CD4-positive, alpha-beta T cell treated with Interleukin-6 at 100 ng/mL for 8 hours (primary cell): ENCODE measurements at places on chromosomes 13 and 19.

- DNase-seq: no peak
Measured at GRCh38 chr13:62287764-62288163, 872.1 kb upstream of the PCDH20 start.

GRCh38 chr19:24049537-24049936 lies 37.5 kb upstream of the ZNF254 start:
- no peak for DNase-seq

- no peak for DNase-seq
Measured at GRCh38 chr13:112127564-112128330, 60.8 kb downstream of the SOX1 start.

DNA sequence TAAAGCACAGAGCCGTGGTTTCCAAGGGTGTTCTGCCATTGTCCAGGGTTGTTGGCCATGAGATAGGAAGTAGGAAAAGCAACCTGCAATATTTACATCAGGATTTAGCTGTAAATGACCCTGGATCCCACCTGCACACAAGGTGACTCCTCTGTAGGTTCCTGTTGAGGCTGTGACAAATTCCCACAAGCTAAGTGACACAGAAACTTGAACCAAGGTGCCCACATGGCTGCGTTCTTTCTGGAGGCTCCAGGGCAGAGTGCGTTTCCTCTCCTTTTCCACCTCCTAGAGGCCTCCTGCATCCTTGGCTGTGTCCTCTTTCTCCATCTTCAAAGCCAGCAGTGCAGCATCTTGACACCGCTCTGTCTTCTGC lies 11.9 kb downstream of the CEACAM21 start:
- no peak for DNase-seq

- DNase-seq: no peak
Measured at GRCh38 chr19:58548859-58549663, 5.2 kb downstream of the TRIM28 start.

- no peak for DNase-seq
Measured at GRCh38 chr13:105118426-105118985, 1417.0 kb downstream of the EFNB2 start.

DNA sequence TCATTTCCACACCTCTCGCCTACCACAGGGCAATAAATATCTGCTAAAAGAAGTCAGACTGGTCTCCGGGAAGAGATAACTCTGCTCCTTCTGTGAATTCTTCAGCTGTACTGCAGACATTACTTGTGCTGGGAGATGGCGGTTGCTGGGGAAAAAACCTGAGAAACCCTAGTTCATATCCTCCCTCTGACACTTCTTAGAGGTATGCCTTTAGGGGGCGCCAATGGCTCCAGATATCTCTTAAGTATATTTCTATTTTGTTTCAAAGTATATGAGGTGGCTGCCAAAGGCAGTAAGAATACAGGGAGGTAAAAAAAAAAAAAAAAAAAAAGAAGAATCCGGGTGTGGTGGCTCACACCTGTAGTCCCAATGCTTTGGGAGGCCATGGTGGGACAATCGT lies 175.2 kb downstream of the PAN3 start:
- no peak for DNase-seq

DNA sequence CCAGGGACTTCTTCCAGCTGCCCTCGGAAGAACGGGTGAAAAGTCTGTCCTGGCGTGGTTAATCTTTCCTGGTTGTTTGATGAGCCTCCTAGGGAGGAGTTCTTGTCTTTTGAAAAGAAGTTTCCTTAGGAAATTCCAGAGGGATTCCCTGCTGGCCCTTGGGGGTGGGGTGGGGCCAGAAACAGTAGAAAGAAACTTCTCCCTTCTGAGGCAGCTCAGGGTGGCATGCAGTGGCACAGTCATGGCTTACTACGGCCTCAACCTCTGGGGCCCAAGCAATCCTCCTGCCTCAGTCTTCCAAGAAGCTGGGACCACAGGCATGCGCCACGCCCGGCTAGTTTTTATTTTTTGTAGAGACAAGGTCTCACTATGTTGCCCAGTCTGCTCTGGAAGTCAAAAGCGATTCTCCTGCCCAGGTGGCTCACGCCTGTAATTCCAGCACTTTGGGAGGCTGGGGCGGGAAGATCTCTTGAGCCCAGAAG lies 1.5 kb downstream of the ZNF101 start:
- no peak for DNase-seq

GRCh38 chr13:44448373-44448772 lies 74.7 kb downstream of the SERP2 start:
- DNase-seq: no peak

GRCh38 chr13:69107436-69107835 lies 1000.2 kb upstream of the ATXN8OS start:
- no peak for DNase-seq

DNA sequence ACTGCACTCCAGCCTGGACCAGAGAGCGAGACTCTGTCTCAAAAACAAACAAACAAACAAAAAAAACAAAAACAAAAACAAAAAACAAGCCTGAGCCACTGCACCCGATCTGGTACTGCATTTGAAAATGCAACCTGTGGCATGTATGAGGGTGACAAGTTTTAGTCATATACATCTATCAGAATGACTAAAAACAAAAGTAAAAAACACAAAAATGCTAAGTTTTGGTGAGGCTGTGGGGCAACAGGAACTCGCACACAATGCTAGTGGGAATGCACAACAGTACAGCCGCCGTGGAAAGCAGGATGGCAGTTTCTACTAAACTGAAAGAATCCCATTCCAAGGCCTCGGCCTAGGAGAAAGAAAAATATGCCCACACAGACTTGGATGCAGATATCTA lies 7.8 kb downstream of the EBPL start:
- no peak for DNase-seq

GRCh38 chr13:71811344-71811743 lies 55.7 kb downstream of the DACH1 start:
- no peak for DNase-seq

- no peak for DNase-seq
Measured at GRCh38 chr13:21675095-21675991, 4.5 kb downstream of the FGF9 start.

GRCh38 chr19:50537769-50538230 lies 24.1 kb upstream of the ASPDH start:
- peak; percentile 30 for DNase-seq

- DNase-seq: no peak
Measured at GRCh38 chr13:93146584-93147297, 79.9 kb upstream of the GPC6 start.

GRCh38 chr19:48508729-48509411 lies 2.8 kb downstream of the LMTK3 start:
- DNase-seq: no peak

DNA sequence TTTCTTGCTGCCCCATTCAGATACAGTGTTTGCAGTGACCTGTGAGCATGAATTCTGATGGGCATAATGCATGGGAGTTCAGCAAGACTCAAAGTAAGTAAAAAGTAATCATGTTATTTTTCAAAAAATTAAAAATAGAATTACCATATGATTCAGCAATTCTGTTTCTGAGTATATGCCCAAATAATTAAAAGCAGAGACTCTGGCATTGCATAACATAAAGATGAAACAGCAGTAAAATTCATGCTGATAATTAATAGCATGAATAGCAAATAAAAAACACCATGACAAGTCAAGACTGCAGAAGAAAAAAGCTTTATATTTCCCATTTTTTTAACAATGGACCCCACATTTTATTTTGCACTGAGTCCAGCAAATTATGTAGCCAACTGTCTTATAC lies 21.3 kb downstream of the RNF6 start:
- DNase-seq: no peak

GRCh38 chr19:3516675-3517207 lies 10.6 kb downstream of the FZR1 start:
- DNase-seq: peak; percentile 56

DNA sequence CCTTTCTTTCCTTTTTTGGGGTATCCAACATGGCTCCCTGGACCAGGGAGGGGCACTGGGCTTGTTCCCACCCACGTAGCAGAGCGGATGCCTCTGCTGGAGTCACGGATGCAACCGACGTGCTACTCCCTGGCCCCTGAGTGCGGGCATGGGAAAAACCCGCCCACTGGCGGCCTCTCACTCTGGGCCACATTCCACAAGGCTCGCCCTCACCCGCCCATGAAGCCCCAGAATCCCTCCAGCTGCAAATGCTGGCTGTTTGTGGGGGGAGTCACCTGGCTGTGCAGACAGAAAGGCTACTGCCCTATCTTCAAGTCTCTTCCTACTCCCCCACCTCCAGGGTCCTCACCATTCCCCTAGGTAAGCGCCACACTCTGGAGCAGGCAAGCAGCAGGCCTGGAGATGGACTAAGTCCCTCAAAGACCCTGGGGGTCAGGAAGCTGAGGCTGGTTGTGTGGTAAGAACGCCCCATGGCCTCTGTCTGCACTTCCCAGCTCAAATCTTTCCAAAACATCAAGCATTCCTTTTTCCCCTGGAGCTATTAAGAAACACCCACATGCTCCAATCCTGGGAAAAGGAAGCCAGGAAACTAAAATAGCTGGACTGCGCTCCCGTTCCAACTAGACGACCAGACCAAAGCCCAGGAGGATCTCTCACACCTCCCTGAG lies 17.9 kb upstream of the EPHX3 start:
- no peak for DNase-seq

- DNase-seq: no peak
Measured at GRCh38 chr13:53127373-53127772, 98.8 kb downstream of the OLFM4 start.

DNA sequence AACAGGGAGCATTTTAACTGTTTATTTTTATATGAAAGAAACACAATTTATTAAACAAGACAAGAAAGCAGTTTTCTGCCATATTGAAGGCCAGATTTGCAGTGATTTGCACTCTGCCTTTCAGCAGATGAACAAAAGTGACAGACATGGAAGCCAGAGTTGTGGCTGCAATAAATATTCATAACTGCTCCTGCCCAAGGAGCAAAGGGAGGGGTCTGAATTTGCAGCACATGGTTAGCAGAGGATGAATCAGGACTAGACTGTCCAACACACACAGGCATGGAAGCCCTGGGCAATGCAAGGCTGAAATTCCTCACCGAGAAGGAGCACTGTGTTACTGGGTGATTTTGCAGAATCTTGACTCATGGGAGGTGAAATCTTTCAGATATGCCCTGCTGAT lies 418.2 kb downstream of the DCT start:
- DNase-seq: no peak

- peak; percentile 4 for DNase-seq
Measured at GRCh38 chr19:10979951-10980381, 19.1 kb downstream of the SMARCA4 start.

GRCh38 chr19:16266586-16266942 lies 58.1 kb upstream of the KLF2 start:
- peak; percentile 65 for DNase-seq

DNA sequence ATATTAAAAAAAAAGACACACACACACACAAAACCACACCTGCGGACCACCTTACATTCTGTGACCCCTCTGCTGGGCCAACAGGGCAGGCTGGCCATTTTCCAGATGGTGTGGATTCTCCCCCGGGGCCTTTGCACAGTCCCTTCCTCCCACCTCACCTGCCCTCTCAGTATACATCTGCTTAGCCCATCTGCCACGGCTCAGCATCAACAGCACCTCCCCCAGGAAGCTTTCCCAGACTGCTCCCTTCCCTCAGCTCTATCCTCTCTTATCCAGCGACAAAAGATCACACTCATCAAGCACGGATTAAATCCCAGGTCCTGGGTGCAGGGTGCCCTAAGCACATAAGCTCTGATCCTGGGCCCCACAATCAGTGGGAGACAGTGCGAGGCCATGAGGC lies 4.5 kb downstream of the ZNF787 start:
- no peak for DNase-seq

DNA sequence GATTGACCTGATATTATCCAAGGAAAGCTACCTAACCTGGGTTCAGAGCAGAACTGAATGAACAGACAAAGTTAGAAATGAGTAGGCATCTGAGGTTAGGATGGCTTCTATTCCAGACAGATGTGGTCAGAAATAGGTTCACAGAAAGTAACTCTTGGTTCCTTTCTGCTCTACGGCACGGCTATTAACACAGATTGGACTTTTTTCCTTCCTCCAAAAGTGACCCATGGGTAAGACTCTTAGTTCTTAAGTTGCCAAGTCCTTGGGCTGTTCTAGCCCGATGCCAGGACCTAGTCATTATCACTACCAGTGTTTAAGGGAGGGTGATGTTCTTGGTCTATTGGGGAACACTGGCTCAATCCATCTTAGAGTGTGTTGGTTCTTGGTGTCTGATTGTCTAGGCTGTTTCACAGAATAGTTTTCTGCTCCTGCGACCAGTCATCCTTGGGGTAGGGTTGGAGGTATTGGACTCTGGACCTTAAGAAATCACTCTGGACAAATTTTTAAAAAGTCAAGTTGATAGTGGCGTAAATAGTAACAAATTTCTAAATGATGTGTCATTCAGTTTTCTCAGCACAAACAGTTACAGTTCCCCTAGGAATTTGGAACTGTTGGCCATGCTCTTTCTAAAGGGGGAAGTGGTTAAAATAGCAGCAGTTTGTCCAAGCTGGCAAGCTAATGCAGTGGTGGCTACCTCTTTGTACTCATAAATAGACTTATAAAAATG lies 60.1 kb upstream of the MYCBP2 start:
- no peak for DNase-seq

- DNase-seq: no peak
Measured at GRCh38 chr13:91249861-91250260, 97.6 kb upstream of the MIR17HG start.

GRCh38 chr13:112756511-112756966 lies 66.7 kb downstream of the ATP11A start:
- DNase-seq: no peak

GRCh38 chr13:66427458-66427861 lies 802.7 kb downstream of the PCDH9 start:
- no peak for DNase-seq

DNA sequence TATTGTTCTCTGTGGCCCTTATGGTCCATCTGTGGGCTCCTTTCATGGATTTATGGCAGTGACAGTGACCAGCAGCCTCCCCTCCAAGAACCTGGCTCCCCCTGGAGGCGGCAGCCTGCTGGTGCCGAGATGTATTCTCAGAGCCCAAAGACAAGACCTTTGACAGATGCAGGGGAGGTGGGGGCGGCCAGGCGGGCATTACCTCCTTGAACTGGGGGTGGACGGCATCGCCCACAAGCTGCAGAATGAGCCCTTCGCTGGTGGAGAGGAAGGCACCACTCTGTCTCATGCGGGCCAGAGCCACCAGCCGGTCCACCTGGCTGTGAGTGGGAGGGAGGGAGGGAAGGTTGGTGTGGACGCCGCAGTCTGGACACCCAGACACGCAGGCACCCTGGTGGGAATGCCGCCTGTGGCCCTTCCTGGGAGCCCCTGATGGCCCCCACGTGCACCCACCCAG lies 6.6 kb downstream of the ISOC2 start:
- peak; percentile 36 for DNase-seq

DNA sequence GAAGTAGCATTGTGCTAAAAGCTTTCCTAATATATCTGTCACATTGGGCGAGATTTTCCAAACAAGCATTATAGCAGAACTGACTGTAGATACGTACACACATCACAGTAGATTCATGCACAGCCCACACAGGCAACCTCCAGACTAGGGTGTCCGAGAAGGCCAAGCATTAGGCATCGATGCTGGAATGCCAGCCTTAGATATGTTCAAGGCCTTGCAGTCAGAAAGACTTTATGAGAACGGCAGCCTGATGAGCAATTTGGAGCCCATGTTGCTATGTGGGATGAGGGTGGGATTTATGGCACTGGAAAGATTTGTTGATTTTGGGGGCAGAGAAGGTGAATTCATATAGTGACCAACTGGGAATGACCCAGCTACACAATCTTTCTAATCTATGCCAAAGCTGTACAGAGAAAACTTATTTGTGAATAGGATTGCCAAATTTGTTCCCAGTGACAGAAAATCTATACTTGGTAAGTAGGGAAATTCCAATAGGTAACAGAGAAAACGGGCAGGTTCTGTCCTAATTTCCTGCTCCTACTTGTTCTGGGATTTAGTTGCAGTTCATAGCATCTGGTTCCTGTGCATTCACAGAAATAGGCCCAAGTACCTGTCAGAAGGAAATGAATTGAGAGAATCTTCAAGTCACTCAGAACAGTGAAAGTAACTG lies 31.0 kb upstream of the SPRY2 start:
- DNase-seq: no peak

- DNase-seq: no peak
Measured at GRCh38 chr19:52622261-52622660, 15.9 kb downstream of the ZNF83 start.
